Occipital lobe (tissue), 3 donors: ENCODE measurements at places on chromosomes 11 and 22.

- no peak for DNase-seq
Measured at GRCh38 chr11:121344824-121345223, 52.3 kb downstream of the SC5D start.

- no peak for DNase-seq
Measured at GRCh38 chr11:10990160-10990559, 132.3 kb upstream of the ZBED5 start.

DNA sequence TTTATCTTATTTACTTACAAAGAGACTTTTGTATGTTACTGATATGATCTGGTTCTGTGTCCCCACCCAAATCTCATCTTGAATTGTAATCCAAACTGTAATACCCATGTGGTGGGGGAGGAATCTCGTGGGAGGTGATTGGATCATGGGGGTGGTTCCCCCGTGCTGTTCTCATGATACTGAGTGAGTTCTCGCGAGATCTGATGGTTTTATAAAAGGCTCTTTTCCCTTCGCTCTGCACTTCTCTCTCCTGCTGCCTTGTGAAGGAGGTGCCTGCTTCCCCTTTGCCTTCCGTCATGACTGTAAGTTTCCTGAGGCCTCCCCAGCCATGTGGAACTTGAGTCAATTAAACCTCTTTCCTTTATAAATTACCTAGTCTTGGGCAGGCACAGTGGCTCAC lies 42.4 kb upstream of the WNT7B start:
- DNase-seq = no peak

GRCh38 chr11:26987731-26988130 lies 6.2 kb upstream of the FIBIN start:
- no peak for DNase-seq

GRCh38 chr11:67504950-67505581 lies at the start of gene PITPNM1:
Gene PITPNM1 (minus strand): TSS chr11:67505363. CDS start chr11:67504180, 1,183 bp downstream.
- no peak for DNase-seq

DNA sequence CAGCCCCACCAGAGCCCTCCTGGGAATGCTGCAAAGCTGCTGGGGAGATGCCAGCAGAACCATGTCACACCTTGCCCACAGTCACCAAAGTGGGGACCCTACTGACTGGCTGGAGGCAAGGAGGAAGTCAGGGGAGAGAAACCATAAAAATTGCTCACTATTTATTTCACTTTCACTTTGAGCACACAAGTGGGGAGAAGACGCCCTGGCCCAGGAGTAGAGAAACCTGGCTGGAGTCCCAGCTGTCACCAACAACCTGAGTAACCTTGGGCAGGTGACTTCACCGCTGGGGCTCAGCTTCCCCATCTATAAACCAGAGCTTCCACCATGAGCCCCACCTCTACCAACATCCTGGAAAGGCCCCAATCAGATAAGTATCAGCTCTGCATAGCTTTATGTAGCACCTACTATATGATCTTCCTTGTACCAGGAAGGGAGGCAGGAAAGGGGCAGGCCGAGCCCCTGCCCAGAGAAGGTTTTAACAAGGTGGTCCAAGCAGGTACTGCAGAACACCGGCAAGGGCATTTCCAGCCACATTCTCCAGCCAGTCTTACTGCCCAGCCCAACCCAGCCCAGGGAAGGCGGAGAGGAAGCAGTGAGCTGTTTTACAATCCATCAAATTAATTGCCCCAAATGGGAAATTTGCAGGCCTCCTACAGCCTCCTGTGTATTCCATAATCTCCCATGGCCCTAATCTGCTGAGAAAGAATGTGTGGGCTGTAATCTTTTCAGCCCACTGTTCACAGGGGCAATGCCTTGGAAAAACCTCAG lies 27.6 kb downstream of the PLEKHA7 start:
- DNase-seq = no peak

DNA sequence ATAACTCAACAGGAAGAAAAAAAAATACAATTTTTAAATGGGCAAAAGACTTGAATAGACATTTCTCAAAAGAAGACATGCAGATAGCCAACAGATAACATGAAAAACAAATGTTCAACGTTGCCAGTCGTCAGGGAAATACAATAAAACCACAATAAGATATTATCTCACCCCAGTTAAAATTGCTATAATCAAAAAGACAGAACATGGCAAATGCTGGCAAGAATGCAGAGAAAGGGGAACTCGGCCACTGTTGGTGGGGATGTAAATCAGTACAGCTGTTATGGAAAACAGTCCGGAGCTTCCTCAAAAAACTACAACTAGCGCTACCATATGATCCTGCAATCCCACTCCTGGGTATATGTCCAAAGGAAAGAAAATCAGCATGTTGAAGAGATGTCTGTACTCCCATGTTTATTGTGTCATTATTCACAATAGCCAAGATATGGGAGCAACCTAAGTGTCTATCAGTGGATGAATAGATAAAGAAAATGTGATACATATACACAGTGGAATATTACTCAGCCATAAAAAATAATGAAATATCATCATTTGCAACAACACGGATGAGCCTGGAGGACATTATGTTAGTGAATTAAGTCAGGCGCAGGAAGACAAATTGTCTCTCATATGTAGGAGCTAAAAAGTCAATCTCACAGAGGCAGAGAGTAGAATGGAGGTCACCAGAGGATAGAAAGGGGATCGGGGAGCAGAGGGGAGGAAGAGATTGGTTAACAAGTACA lies 12.2 kb upstream of the CYTH4 start:
- no peak for DNase-seq

- no peak for DNase-seq
Measured at GRCh38 chr11:78203184-78203583, 14.5 kb downstream of the USP35 start.

- DNase-seq = no peak
Measured at GRCh38 chr11:103875855-103876510, 160.5 kb upstream of the DDI1 start.

DNA sequence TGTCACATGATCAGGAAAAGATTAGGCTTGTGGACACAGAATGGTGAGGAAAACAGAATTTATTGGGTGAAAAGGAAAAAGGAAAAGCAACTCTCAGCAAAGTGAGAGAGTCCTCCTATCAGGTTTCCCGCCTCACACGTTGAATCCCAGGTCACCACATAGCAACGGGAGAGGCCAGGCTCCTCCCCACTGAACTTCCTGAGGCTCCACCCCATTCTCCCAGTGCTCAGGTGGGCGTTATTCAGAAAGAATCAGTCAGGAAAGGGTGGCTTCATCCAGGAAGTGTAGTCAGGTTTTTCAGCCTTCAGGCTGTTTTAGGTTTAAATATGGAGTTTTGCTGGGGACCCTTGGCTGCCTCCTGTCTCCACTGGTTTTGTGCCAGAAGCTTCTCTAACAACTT lies 66.9 kb downstream of the SPON1 start:
- no peak for DNase-seq

- DNase-seq = no peak
Measured at GRCh38 chr11:46480909-46481308, 89.3 kb upstream of the CHRM4 start.

GRCh38 chr22:33723915-33724314 lies 196.4 kb downstream of the LARGE1 start:
- DNase-seq = peak; percentile 26

DNA sequence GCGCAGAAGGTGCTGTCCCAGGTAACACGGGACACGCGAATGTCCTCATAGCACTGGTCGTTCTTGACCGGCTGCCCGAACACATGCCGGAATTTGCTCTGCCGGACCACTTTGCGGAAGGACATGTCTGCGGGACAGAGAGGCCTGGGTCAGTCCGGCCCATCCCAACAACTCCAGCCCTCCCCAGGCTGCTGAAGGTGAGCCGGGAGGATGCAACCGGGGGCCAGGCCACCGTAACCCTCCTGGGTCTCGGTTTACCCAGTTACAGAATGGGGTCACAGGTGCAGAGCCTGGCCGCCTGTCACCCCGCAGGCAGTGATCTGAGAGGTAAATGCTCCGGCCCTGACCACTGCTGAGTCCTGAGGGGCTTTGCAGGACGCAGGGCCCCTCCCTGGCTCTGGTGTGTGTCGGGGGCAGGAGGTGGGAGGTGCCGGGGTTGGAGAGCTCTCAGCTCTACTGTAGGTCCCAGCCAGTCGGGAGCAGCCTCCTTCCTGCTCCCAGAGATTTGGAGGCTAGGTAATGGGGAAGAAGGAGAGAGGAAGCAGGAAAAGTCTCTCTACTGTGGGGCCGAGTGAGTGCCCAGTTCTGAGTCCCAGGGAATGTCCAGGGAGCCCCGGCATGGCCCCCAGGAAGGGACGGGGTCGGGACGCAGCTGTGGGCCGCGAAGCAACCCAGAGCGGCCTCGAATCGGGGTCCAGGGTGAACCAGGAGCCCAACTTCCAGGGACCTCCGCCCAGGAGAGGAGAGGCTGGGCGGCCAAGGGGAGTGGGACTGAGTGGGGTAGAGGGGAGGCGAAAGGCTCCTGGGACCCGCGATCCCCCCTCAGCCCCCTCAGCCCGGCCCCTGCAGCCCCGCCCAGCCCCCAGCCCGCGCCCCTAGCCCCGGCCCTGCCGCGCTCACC lies 522 bp downstream of the CORO1B start:
- no peak for DNase-seq

DNA sequence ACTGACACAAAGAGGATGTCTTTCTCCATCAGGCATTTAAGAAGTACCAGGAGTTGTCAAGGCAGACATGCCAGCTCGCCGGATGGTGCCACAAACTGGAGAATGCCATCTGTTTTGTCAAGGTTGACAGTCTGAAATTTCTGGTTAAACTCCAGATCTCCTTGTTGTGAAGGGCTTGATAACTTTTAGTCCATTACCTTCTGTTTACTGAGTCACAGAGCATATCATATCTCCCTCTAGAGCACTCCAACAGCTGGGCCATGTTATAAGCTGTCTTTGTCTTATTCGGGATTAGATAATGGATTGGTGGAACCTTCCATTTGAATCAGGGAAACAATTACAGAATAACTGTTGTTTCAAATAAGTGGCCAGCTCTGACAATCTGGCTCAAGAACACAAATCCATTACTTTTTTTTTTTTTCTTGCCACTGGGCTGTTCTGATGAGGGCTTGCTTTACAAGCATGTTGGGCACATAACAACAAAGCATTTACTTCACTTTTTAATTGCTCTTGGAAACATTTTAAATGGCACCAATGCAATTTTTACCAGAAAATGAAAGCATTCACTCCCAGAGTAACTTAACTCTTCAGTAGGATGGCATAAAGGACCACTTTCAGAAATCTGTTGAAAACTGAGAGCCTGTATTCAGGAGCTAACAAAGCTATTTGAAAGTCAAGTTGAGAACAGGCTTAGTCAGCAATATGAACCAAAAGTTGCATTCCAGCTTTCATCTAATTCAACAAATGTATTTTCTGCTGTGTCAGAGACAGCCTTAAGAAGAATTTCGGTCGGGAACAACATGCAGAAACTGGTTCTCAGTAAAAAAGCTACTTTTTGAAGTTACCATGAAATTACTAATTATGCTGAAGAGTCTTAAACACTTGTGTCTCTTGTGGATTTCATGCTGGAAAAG lies 227.6 kb upstream of the PITPNB start:
- no peak for DNase-seq

DNA sequence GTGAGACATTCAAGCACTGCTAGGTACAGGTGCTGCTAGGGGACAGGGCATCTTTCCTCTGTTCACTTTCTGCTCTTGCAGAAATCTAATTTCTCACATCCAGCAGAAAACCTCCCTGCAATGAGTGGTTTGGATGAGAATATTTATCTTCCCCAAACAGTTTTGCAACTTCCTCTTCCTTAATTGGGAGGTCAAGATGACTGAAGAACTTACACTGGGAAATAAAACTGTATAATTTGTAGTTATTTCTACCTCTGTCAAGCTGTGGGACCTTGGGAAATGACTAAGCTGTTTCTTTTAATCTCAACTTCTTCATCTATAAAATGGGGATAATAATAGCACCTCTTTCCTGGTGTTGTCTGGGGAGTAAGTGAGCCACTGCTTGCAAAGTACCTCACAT lies 69.8 kb downstream of the PRR5L start:
- no peak for DNase-seq

- no peak for DNase-seq
Measured at GRCh38 chr11:23280088-23280487, 419.8 kb upstream of the CCDC179 start.

- DNase-seq = no peak
Measured at GRCh38 chr22:46366327-46366731, 30.8 kb downstream of the TRMU start.

- DNase-seq = peak; percentile 76
Measured at GRCh38 chr11:77590194-77590782, 535 bp downstream of the AQP11 start.

DNA sequence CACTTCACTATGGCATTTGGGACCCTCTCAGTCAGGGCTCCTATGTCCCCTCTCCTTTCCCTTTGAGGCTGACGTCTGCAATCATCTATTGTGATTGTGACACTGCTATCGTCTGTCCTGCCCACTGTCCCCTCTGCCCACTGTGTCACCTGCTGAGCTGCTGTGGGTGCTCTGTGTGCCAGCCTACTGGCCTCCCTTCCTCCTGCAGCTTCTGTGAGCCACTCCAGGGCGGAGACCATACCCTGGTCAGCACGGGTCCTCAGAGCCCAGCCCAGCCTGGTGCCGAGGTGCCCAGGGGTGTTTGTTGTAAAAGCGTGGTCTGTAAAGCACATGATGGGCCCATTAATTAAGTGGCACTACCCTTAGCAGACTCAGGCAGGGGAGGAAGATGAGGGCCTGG lies 29.4 kb downstream of the MPPED1 start:
- no peak for DNase-seq

GRCh38 chr22:29872144-29872893 lies 10.7 kb upstream of the MTMR3 start:
- DNase-seq = no peak

GRCh38 chr11:3955299-3955665 lies 99.8 kb downstream of the STIM1 start:
- no peak for DNase-seq

- peak; percentile 83 for DNase-seq
Measured at GRCh38 chr11:8328848-8329330, 65.2 kb upstream of the LMO1 start.
